ENCODE measurements at places on chromosomes 1 and 21. TPM values are rescaled to one million over a fixed set of nuclear protein-coding genes. Genes with fewer than 3 reads are reported as not detected.

GRCh38 chr1:66478116-66478515 lies 55.8 kb upstream of the SGIP1 start:
- peak; percentile 50 for DNase-seq

GRCh38 chr21:28636752-28637691 lies 355.7 kb downstream of the LTN1 start:
- DNase-seq, result peak; percentile 99

DNA sequence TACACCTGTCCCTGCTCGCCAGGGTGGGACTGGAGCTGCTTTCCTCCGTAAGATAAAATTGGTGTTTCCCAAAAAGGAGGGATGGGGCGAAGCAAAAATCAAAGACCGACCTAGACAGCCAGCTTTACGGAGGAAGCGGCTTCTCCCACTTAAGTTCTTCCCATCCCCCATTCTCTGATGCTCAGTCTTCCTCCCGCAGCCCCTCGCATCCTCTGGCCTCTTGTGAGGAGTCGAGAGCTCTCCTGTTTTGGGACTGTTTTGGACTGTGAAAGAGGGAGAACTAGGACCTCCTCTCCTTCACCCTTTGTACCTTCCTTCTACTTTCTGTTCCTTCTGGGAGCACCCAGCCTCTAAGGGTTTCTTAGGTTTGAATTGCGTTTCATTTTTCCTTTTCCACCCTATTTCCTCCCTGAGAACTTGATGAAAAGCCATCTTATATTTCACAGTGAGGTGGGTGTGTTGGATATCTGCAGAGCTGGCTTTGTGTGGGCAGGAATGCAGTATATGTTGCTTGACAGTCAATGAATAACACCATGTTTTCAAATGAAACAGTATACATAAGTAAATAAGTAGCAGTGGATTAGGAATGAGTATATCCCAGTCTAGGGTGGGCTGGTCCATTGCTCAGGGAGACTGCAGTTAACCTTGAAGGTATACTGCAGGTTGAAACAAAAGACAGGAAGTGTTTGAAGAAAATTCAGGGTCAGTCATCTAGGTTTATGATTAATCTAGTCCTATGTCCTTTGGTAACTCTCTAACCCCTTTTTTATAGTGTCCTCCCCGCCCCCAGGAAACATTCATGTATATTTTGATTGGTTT lies 848 bp downstream of the CTTNBP2NL start:
- no peak for DNase-seq

DNA sequence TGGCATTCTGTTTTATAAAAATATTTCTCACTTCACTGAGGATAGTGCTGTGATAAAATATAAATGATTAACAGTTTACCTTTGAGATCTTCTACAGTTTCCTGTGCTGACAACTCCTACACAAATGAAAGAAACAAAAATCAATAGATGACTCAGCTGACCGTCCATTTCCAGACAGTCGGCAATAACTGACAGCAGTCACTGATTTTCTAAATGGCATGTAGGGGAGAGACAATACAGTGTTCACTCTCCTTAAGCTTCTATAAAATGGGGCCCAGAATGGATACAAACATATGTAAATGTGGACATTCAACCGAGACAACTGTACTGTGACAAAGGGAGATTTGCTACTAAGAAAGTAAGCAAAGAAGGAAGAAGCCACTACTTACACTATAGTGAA lies 34.3 kb downstream of the PCNX2 start:
- DNase-seq, result no peak

GRCh38 chr21:18877917-18878316 lies 474.3 kb upstream of the TMPRSS15 start:
- no peak for DNase-seq

DNA sequence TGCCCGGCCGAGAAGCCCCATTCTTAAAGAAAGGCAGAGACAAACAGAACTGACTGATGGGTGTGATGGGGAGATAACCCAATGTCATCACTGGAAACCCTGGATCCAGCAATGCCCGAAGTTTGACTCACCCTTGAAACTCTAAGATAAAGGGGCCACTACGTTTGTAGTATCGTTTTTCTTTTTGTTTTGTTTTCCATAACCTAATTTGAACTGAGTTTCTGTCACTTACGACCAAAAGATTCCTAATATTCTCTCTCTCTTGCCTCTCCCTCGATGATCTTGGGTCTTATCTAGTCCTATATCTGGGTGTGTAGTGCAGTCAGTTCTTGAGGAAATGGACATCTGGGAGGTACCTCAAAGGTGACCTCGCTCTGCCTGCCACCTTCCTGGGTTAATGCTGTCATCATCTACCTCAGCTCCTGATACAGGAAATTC lies 57.8 kb upstream of the ID3 start:
- no peak for DNase-seq

TRIM45 gene
- 2.3 TPM for total RNA-seq

GRCh38 chr21:41481191-41481590 lies 26.8 kb downstream of the TMPRSS2 start:
- peak; percentile 35 for DNase-seq

DNA sequence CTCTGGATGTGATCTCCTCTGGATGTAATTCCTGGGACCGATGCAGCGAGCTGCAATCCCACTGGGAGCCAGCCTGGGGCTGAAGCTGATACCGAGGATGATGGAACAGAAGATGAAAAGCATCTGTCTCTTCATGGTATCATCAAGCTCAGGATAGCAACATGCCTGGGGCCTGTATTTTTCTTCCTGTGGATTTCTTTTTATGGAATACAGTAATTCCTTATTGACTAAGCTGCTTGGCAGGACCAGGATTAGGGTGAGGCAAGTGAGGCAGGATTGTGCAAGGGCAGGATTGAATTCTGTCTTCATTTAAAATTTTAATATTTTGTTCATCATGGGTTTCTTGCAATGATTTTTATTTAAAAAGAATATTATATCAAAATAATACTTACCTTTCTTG lies 86.6 kb downstream of the SLC25A24 start:
- no peak for DNase-seq

- no peak for DNase-seq
Observed at GRCh38 chr1:30612536-30613065, 110.8 kb downstream of the MATN1 start.

GIPC2 gene
- 0.71 TPM for total RNA-seq

DNA sequence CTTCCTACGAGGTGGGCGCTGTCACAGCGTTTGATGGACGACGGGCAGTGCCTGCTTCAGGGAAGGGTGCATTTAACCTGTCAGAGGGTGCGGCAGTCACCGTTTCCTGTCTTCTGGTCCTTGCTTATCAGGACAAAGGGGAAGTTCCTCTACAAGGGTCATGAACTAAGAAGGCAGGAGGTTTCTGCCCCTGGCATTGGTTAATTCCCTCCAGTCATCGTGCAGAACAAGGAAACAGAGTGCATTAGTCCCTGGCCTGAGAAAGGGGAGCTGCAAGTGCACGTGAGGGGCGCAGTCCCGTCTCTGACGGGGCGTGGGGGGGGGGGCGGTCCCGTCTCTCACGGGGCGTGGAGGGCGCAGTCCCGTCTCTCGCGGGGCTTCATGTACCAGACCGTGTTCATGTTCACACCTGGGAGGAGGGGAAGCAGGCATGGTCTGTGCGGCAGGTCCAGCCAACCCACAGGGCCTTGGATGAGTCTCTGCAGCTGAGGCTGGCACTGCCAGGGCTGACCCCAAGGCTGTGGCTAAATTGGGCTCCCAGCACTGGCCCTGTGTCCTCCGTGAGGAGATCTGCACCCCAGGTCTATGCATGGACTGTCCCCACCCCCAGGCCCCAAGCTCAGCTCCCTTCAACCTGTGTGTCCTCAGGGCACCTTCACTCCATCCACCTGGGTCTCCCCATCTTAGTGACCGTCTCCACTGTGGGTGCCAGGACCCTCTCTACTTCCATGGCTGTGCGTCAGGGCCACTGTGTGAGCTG lies 89.2 kb upstream of the COL6A1 start:
- no peak for DNase-seq

GRCh38 chr1:192566657-192567056 lies 8.9 kb upstream of the RGS1 start:
- no peak for DNase-seq

- DNase-seq, result no peak
Observed at GRCh38 chr1:93768380-93768863, 86.8 kb upstream of the BCAR3 start.

- DNase-seq, result no peak
Observed at GRCh38 chr1:12188115-12188514, 21.3 kb downstream of the TNFRSF1B start.

- DNase-seq, result no peak
Observed at GRCh38 chr1:71667216-71667615, 586.4 kb upstream of the ZRANB2 start.

KRTAP12-2 gene
- not detected for total RNA-seq

PADI3 gene
- 5.7 TPM for total RNA-seq

DNA sequence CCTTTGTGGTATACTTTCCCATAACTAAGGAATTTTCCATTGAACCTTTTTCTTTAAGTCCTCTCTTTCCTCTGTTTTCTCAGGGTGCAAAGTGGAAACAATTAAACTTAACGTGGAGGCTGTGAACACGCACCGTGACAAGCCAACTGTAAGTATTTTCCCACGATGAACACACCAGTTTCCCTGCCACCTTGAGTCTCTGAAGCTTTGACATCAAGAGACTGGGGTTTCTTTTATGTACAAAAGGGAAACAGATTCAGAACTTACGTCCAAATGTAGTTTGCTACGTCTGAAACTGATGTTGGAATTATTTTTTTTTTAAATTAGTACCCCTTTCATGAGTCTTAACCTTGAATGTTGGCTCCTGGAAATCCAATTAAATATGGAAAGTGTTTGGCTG lies 17.2 kb upstream of the C4BPB start:
- DNase-seq, result no peak

- DNase-seq, result peak; percentile 95
Observed at GRCh38 chr21:36909901-36910561, 56.4 kb downstream of the HLCS start.

USH2A gene
- not detected for total RNA-seq

GRCh38 chr1:119475866-119476439 lies 31.1 kb upstream of the HSD3B1 start:
- DNase-seq, result no peak

GRCh38 chr1:45365051-45365450 lies 24.8 kb upstream of the MUTYH start:
- DNase-seq, result no peak

GRCh38 chr1:167524651-167525050 lies 6.3 kb upstream of the CD247 start:
- no peak for DNase-seq

DNA sequence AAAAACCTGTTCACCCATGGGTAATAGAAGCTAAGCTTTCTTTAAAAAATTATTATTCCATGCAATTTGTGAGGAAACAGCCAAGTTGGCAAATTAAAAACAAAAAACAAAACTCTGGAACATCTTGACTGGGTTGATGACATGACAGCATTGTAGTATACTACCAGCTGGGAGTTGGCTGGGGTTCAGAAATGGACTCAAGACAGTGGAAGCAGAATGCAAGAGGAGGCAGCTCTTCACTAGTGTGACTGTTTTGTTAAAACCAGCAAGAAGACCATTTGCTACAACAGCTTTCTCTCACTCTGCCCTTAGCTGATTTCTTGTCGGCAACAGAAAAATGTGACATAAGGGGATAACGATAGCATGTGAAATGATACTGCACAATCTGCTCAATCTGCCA lies 1298.9 kb upstream of the ADGRL4 start:
- DNase-seq, result no peak

GRCh38 chr1:224510880-224511645 lies 76.5 kb upstream of the WDR26 start:
- DNase-seq, result no peak

DNA sequence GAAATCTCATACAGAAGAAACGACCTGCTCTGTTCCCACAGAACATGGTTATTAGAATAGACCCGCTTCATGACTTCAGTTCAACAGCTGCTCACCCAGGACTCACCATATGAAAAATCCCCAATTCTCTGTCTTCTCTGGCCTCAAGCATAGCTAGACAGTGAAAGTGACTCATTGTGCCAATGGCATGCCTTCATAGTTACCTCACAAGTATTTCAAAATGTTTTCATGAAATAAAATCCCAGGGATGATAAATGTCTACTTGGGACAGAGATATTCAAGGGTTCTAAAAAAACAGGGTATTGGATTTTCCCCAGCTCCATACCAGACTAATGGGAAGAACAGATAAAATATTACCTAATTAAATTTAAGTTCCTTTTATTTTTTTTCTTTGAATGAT lies 82.3 kb downstream of the NOTCH2 start:
- peak; percentile 89 for DNase-seq

PLA2G4A gene
- 11.4 TPM for total RNA-seq

OR14K1 gene
- total RNA-seq, result not detected

DNA sequence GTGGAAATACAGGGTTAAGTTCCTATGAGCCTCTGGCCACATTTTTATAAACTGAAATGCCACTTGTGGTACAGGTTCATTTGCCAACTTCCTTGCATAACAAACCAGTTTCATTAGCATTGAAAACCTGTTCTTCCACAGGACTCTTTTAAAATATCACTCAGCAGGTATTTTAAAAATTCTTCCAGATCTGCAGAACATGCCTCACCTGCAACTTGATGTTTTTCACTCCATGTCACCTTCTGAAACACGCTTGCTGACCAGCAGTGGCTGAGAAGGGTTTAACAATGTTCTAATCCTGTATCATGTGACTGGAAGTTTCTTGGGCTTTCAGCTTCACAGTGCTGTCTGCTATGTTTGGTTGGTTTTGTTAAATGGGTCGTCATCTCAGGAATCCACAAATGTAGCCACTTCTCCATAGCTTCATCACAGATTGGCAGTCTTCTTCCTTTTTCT lies 17.6 kb upstream of the CBR3 start:
- DNase-seq, result no peak

DNA sequence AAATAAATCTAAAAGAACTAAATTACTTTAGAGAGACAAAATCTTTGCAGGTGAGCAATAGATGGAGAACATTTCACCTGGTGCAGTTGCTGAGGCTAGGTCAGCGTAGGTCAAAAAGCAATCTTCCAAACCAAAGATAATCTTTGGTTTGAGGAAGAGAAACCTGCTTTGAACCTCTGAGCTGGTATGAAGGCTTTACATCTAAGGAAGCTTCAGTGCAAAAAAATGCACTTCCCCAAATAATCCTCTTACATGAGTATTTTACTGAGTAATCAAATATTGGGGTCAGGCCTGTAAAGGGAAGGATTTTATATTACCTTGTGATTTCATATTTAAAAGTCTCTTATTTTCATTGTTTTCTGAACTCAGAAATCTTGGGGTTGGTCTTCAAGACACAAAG lies 223.6 kb downstream of the SRGAP2C start:
- no peak for DNase-seq

TMEM240 gene
- total RNA-seq, result 0.28 TPM

GRCh38 chr1:177703888-177704446 lies 265.9 kb downstream of the SEC16B start:
- peak; percentile 40 for DNase-seq
